Mammary epithelial cell (primary cell): ENCODE measurements at places on chromosomes 4 and X.

DNA sequence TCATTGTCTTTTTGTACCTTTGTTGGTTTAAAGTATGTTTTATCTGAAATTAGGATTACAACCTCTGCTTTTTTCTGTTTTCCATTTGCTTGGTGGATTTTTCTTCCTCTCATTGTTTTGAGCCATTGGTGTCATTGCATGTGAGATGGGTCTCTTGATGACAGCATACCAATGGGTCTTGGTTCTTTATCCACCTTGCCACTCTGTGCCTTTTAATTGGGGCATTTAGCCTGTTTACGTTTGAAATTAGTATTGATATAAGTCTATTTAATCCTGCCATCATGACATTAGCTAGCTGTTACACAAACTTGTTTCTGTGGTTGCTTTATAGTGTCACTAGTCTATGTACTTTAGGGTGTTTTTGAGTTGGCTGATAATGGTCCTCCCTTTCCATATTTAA lies 145.7 kb downstream of the GUCY2F start:
- DNase-seq = no peak

DNA sequence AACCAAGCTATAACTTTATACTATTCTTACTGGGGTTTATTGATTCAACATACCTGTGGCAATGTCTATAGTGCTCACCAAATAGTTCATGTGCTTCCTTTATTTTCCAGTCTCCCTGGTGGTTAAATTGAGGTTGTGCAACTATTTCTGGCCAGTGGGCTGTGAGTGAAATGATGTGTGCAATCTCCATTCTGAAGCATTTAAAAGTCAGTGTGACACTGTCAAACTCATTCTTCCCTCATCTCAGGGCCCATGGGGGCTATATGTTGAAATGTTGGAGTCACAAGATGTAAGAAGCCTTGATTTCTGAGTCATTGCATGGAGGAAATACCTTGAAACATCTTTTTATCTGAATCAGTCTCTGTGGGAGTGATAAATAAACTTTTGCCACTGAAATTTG lies 414.3 kb upstream of the RPS6KA3 start:
- no peak for DNase-seq

GRCh38 chrX:115459883-115460880 lies 100.8 kb upstream of the PLS3 start:
- DNase-seq = peak; percentile 1

DNA sequence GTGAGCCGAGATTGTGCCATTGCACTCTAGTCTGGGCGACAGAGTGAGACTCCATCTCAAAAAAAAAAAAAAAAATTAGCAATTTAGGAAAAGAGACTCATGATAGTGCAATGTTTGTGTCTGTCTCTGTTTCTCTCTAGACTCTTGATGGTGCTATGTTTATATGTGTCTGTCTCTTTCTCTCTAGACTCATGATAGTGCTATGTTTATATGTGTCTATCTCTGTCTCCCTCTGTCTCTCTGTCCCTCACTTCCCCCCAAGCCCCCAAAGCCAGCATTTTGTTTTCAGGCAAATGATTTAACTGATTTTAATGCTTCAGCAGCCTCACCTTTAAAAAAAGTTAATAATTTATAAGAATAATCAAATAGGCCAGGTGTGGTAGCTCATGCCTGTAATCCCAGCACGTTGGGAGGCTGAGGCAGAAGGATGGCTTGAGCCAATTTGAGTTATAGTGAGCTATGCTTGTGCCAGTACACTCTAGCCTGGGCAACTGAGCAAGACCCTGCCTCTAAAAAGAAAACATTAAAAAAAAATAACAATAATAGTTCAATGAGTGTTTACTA lies 6.9 kb downstream of the MOB1B start:
- no peak for DNase-seq

DNA sequence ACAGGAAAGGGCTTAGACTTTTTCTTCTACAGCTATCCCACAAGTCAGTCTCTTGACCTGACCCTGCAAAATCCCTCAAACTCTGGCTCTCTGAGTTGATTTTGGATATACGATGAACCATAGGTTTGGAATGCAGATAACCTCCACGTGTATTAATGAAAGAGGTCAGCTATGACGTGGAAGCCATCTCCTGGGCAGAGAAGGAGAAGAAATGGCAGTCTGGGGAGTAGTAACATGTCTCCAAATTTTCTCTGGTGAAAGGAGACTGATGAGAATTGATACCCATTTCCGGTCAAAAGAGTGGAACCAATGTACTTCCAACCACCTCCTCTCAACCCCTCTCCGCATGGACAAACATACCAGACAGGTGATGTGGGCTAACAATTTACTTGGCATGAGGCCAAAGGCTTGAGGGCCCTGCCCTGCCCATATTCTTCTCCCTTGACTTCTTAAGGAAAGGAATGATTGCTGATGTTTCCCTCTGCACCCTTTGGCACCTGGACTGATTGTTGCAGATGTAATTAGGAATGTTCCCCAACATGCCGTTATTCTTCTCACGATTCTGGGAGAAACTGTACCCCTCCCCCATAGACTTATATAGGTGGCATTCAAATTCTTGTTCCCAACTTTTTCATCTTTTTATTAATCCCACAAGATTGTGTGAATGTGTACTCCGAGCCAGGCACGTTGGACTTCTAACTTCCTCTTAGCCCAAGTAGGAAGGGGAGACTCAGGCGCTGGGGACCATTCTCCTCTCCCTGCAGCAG lies 580 bp upstream of the PLS3 start:
- peak; percentile 81 for DNase-seq

GRCh38 chr4:138162259-138162658 lies 79.9 kb downstream of the SLC7A11 start:
- peak; percentile 57 for DNase-seq

DNA sequence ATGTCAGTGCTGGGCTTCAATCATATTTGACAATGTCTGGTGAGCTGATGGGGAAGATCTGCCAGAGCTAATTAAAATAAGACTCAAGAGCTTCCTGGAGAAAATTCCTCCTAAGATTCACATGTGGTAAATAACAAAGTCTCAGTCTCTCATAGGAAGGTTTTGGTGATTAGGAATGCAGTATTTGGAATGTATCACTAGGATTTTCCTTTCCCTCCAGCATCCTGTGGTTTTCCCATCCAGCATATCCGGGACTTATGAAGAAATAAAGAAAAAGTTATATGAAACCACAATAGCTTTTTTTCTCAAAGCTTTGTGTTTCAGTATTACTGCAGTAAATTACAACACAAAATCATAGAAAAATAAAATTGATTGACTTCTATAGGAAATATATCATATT lies 1597.1 kb downstream of the ADGRL3 start:
- no peak for DNase-seq

GRCh38 chr4:64330143-64330542 lies 79.1 kb downstream of the TECRL start:
- no peak for DNase-seq

DNA sequence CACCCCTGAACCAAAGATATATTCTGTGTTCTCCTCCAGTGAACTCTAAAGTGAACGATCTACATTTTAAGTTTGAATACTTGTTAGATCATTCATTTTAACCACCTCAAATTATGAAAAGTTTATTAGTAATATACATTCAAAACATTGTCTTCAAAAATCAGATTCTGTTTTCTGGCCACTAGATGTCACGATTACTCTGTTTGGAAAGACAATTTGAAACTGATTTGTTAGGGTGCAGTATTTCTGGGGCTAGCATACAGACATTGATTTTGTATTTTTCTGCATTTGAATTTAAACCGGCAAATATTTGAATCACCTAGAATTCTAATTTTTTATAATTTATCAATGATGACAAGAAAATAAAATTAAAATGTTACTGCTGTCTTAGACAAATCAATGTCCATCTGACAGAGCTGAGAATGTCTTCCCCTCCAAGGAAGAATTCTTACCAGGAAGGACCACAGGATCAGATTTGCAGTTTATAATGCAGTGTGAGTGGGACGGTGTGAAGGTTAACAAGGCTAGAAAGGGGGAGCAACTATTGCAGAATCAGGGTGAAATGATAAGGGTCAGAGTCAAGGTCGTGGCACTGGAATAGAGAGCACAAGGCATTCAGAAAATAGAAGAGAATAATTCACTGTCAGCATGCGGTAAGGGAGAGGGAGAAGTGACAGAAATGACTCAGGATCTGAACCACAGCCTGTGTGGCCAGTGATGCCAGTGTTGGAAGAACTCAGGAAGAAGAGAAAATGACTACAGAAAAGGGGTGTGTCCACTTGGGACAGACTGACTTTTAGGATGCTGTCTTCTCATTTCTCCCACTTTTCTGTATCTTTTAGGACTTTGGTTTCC lies 91.6 kb downstream of the ANXA10 start:
- DNase-seq = peak; percentile 23

GRCh38 chrX:154002215-154002719 lies 17.4 kb downstream of the IRAK1 start:
- no peak for DNase-seq

GRCh38 chrX:105451401-105451800 lies 230.9 kb upstream of the TEX13A start:
- DNase-seq = no peak

DNA sequence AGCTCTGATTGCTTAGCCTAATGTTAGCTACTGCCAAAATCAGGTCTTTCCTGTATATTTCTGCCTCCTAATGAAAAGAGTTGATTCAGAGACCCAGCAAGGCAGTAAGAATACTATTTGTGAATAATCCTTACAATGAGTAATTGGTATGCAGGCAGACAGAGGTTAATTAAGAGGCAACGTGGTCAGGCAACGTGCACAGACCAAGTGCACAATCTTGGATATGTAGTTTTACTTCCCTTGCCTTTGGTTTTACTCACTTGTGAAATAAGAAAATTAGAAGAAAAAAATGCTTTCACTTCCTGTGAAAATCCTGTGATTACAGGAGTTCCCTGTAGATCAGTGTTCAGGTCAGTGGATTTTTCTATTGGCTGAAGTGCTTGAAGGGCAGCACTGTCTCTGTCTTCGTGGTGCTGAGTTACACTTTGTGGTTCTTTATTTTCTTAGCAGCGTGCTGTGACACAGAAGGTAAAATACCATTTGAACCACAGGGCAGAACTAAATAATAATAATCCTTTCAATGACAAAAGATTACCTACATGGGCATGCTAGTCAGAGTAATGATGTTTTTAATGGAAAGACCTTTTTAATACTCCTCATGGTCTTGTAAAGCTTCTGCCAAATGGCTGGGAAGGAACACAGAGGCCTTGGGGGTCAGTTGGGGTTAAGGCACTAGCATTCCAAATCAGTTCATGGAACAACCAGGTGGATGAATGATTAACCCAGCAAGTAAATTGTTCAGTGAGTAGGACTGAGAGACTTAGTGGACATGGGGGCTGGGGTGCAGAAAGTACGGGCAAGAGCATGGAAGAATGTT lies 430.9 kb downstream of the MAPK10 start:
- peak; percentile 72 for DNase-seq

GRCh38 chr4:108636246-108636645 lies 14.2 kb upstream of the OSTC start:
- no peak for DNase-seq

DNA sequence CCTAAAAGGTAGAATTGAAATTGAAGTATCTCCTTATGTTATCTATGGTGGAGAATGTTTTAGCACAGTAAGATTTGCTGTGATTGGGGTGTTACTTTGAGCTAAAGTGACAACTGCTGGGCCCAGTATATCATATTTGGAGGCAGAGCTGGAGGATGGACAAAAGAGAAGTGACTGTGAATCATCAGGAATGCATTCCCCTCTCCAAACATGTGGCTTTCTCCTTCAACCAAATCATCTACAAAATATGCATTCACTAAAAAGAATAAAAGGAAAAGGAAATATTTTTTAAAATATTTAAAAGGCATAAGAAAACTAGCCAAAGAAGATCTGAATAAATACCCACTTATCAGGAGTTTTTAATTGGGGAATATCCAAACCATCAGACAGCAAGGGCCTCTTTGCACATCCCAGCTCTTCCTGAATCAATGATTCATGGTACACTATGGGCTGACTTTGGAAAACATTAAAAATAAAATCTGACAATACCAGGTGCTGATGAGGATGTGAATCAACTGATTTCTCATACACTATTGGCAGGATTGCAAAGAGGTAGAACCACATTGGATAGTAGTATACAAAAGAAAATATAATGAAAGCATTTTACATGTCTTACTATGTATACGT lies 671.7 kb upstream of the NR3C2 start:
- DNase-seq = peak; percentile 28

GRCh38 chrX:63935835-63936234 lies 150.8 kb upstream of the ARHGEF9 start:
- peak; percentile 6 for DNase-seq

GRCh38 chr4:83195269-83195668 lies 80.7 kb upstream of the PLAC8 start:
- no peak for DNase-seq

DNA sequence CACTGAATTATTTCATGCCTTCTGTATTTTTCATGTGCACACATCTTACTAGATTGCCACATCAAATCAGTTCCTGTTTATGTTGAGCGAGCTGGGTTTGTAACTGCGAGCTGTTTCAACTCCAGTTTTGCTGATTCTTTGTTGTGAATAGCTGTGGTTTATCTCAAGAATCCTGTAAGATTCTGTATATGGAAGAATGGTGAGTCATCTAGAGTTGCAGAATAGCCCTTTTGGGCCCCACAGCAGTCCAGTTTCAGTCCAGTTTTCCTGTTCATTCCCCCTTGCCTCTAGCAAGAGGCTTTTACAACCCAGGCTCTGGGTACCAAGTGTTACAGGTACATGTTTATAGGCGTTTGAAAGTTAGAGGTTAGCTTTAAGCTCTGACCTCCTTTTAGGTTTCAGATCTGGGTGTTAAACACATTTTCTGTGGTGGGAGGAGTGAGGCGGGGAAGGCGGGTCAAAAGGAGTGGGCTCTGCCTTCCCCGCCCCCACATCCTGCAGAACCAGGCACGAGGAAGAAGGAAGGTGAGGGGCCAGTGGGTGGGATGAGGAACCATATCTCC lies 32.7 kb downstream of the TBC1D14 start:
- DNase-seq = peak; percentile 90

DNA sequence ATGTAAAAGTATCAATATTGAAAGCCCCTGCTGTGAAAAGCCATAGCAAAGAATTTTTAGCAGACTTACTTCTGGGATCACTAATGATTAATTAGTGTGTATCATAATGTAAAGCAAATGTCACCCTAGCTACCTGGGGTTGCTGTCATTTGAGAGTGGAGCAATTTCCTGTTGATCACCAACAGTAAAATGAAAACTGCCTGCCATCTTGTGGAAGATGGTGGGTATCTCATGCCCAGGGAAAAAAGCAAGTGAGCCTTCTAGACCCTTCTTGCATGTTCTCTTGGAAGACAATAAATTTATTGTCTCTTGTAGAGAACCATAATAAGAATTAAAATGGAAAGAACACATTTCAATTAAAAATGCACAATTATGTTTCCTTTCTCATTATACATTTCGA lies 360.2 kb downstream of the ZIC3 start:
- no peak for DNase-seq
